ENCODE measurements at places on chromosomes 13 and 19.

DNA sequence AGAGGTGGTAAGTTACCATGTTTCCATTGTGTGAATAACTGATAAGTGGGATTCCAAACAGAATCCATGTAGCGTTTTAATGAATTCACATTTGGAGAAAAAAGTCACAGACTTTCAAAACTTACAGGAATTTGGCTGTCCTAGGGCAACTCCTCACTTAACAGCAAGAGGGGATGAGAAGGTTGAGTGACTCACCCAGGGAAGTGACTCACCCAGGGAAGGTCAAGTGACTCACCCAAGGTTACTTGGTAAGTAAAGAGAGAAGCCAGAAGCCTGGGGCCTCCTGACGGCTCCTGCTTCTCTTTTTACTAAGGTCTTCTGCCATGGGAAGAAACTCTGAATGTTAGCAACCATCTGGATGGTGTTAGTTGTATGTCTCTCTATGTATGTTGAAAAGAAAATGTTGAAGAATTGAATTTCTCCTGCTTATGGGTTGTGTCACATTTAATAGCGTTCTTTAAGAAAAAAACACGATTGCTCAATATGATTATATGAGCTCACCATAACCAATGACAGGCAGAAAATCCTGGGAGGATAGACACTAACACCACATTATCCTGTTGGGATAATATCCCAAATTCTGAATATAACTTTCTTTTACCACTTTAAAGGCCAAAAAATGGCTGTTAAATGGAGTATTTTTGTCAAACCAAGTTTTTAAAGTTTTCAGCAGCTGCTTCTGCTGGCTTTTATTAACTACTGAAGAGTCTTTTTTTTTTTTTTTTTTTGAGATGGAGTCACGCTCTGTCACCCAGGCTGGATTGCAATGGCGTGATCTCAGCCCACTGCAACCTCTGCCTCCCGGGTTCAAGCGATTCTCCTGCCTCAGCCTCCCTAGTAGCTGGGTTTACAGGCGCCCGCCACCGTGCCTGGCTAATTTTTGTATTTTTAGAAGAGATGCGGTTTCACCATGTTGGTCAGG is 195.6 kb downstream of the GGACT start:
- peak; percentile 94 for DNase-seq

- no peak for DNase-seq
These were observed 62.4 kb upstream of the ADGRE5 start for GRCh38 chr19:14318873-14319272.

DNA sequence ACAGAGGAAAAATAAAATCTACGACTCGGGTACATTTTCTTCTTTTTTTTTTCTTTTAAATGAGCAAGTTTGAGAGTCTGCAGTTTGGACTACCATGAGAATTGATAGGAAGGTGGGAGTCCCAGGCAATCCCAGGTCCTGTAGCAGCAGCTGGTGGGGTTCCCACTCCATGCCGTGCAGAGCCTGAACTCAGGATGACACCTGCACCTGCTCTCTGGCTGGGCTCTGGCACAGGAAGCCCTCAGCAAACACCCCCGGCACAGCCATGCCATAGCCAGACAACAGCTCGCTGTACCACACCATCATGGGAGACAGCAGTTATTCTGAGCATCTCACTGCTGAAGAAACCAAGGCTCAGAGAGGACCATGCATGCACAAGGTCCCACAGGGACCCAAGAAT is 6.2 kb upstream of the GP6 start:
- no peak for DNase-seq

- peak; percentile 70 for DNase-seq
These were observed 122.9 kb downstream of the OLFM4 start for GRCh38 chr13:53151336-53152056.

- DNase-seq = peak; percentile 76
These were observed 32.5 kb downstream of the DLEU7 start for GRCh38 chr13:50810998-50811397.

DNA sequence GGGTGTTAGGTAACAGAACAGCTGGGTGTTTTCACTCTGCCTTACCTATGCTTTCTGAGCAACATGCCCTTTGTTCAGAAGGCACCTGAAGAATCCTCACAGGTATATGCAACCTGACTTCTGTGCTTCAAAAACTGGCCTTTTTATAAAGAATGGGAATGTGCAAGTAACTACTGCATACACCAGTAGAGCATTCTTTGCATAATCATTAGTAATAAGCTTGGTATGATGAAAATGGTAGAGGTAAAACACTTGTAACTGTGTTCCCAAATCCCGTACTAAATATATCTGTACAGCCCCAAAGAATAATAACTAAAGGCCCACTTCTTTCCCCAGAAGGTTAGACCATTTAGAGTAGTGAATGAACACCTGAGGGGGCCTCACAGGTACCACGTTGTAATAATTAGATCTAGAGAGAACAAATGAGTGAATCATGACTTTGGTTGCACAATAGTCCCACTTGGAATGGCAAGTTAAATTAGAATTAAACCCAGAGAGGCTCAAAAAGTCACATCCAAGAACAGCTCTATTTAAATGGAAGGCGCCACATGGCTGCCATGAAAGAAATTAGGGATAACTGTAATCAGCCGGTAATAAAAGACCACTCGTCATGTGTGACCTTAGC is 413.9 kb downstream of the KLF12 start:
- no peak for DNase-seq

DNA sequence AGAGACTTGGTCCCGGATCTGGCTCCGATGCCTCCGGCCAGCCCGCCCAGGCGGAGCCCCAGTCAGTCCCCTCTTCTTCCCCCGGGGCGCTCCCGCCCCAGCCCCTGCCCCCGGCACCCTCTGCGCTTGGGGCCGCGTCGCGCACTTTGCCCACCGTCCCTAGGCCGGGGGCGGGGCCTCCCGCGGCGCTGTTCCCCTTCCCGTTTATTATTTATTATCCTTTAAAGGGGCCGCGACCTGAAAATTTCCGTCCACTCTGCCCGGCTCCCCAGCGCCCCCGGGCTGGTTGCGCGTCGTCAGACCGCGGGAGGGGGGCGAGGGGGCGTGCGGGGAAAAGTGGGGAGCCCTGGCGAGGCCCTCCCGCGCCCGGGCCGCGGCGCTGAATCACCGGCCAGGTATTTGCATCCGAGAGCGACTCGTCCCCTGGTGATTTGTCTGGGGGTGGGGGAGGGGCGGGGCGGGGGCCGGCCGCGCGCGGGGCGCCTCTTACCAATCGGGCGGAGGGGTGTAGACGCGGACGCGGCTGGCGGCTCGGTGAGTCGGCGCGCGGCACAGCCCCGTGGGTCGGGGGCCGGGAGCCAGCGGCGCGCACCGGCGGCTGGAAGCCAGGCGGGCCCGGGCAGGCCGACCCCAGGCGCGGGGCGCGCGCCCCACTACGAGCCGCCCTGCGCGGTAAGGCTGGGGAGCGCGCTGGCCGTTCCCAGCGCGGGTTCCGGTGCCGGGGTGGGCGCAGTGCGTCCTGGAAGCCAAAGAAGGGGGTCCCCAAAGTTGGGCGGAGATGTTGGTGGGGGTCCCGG is at the start of gene ARID3A:
Gene ARID3A (plus strand): TSS at position 510 of the 797 bp plus-strand sequence. CDS start 3,494 bp downstream, outside the sequence.
- DNase-seq = peak; percentile 80

- DNase-seq = no peak
These were observed 126.8 kb upstream of the CACNA1A start for GRCh38 chr19:13633109-13633508.

GRCh38 chr19:15829306-15829698 is 13.8 kb upstream of the OR10H1 start:
- no peak for DNase-seq

- DNase-seq = no peak
These were observed 20.8 kb downstream of the ITM2B start for GRCh38 chr13:48253849-48254248.

- DNase-seq = no peak
These were observed 34.2 kb downstream of the GPR42 start for GRCh38 chr19:35404879-35405622.

- DNase-seq = peak; percentile 37
These were observed 111.0 kb downstream of the HSPH1 start for GRCh38 chr13:31050486-31051400.

DNA sequence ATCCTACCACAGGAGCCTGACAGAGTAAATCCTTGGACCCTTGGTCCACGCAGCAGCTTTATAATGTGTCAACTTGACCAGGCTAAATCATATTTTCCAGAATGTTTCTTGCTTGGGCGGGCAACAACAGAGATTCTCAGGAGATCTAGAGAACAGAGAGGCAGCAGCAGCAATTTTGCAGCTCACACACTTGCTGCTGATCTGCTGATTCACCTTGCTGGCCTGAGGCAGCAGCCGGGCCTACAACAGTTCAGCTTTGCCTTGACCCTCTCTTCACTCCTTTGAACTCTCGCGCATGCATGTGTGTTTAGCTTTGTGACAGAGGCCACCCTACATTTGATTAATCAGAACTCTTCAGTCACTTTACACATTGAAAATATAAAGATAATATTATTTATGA is 159.3 kb downstream of the UGGT2 start:
- DNase-seq = no peak

DNA sequence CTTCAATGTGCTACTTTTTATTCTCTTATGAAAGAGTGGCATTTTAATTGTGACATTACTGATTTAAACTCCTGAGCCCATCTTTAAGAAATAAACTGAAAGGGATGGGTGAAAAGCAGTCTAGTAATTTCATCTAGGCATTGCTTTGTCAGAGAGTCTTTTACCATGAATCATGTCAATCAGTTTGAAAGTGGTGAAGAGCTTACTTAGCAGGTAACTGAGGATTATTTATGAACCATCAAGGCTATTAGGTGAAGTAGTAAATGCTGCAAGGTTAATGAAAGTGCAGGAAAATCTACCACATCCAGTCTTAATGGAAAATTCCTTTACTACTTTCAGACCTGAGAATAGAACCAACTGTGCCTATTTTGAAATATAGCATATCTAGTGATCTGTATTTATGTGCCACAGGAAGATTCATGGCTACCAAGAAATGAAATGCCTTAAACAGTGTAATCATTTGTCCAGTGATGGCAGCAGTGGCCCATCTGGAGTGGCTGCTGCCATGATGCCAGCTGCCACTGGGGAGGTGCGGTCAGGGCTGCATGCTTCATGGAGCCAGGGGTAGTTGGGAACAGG is 368.9 kb downstream of the SLITRK6 start:
- no peak for DNase-seq

GRCh38 chr13:61463024-61463423 is 47.4 kb upstream of the PCDH20 start:
- DNase-seq = no peak

DNA sequence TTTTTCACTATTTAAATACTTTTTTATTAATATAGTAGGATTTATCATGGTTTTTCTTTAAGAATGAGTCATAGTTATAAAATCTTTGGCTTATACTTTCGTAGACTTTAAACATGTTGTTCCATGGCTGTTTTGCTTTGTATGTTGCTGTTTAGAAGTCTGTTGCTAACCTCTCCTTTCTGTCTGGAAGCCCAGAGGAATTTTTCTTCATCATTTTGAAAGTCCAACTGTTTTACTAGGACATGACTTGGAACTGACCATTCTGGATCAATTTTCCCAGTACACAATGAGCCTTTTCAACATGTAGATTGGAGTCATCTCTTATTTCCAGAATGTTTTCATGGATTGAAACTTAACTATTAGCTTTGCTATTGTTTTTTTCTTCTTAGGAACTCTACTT is 7.9 kb downstream of the CAB39L start:
- DNase-seq = no peak

DNA sequence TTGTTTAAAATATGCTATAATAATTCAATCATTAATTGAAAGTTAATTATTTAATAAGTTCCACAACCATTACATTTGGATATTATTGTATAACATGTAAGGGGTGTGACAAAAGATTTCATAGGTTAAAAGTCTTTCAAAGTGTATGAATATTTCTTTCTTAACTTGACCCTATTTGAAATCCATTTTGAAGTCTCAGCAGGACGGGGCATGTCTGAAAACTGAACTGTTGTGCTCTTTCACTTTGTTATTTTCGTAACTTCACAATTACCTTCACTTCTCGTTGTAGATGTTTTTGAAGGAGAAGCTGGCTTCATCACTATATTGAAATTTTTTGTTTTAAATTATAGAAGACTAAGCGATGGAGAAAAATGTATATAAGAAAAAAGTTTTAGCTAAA is 1775.7 kb downstream of the PCDH9 start:
- DNase-seq = no peak

GRCh38 chr13:74966814-74967424 is 515.0 kb downstream of the TBC1D4 start:
- no peak for DNase-seq

DNA sequence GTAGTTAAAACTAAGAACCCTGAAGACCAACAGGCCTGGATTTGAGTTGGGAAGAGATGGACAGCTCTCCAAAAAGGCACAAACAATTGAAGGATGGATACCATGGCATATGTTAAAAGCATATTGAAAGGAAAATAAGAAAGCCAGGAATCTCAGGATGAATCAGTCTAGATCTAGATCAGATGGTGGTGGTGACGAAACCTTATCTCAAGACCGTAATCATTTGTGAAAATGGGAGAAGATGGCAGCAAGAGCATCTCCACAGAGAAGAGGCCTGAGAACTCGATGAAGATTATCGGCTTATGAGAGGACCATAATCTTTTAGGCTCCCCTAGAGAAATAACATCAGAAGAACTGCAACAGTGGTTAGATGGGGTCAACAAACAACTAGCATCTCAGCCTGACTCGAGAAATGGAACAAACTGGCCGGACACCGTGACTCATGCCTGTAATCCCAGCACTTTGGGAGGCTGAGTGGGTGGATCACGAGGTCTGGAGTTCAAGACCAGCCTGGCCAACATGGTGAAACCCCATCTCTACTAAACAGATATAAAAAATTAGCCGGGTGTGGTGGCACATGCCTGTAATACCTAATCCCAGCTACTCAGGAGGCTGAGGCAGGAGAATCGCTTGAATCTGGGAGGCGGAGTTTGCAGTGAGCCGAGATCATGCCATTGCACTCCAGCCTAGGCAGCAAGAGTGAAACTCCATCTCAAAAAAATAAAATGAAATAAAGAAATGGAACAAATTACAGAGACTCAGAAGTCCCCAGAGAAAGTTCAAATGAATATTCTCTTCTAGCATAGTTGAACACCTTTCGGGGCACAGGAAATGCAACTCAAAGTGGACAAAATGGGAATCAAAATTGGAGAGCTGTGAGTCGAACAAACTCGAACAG is 47.6 kb downstream of the FOXO1 start:
- DNase-seq = no peak

DNA sequence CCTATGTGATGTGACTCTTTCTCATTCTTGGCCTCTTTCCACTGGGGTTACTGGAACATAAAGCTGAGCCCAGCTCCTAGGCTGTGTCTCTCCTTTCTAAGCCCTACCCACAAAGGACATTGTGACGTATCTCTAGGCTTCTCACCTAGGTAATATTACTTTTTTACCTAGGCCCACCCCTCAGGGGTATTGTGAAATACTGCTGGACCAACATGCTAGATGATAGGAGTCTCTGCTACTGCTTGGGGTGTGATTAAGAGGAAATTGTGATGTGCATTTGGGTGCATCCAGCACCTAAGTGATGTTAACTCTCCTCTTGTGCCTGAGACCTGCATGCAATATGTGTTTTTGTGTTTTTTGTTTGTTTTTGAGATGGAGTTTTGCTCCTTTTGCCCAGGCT is 22.8 kb upstream of the ZNF254 start:
- DNase-seq = no peak

GRCh38 chr13:113823771-113824170 is 40.1 kb downstream of the GAS6 start:
- no peak for DNase-seq

GRCh38 chr19:49860336-49861102 is 6.9 kb downstream of the PNKP start:
- no peak for DNase-seq

Measured in AML-193 (cell line).